Activated naive CD4-positive, alpha-beta T cell treated with anti-CD3 and anti-CD28 coated beads for 36 hours (primary cell): ENCODE measurements at places on chromosomes 11 and 22.

GRCh38 chr11:116283300-116283699 lies 489.5 kb downstream of the BUD13 start:
- no peak for DNase-seq

GRCh38 chr11:40227730-40228129 lies 1231.7 kb downstream of the LRRC4C start:
- DNase-seq = no peak

DNA sequence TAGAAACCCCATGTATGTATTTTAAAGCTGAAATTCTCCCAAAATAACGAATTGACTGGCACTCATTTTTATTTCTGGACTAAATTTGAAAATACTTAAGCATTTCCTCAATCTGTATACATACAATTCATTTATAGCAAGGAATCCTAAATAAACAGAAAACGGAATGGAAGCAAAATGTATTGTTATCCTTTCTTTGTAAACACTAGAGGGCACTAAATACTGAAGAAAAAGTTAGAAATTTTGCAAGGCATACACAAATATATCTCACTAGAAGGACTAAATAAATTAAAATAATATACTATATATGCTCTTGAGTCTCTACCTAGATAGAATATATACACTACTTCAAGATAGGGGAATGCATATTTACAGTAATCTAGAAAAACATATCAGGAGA lies 23.1 kb upstream of the ANO5 start:
- DNase-seq = no peak

DNA sequence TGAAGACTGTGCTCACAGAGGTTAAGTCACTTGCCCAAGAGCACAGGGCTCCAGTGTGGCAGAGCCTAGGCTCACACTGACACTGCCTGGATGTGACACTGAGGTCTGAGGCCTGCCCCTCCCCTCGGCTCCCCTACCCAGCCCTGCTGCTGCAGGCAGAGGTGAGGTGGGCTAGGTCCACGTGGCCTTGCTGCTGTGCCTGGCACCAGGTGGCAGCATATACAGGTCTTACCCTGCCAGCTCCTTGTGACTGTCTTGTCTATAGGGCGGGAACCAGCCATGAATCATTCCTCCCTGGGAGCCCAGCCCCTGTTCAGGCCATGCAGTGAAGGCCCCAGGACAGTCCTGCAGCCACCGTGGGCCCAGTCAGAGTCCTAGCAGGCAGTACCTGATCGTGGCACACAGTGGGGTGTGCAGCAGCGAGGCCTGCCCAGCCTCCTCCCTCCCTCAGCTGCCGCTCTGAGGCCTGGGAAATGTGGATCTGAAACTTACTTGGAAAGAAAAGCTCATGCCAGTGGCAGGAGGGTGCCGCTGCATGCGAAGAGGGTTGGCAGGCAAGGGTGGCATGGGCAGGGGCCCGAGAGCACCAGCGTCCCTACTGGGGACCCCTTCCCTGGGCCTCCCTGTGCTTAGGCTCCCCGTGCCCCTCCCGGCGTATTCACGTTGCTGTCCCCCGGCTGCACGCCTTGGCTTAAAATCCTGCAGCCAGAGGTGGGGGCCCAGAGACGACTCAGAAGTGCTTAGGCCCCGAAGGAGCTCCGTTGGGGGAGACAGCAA lies 1.2 kb upstream of the CERK start:
- peak; percentile 81 for DNase-seq

GRCh38 chr22:48736593-48737460 lies 1090.8 kb downstream of the BRD1 start:
- no peak for DNase-seq

DNA sequence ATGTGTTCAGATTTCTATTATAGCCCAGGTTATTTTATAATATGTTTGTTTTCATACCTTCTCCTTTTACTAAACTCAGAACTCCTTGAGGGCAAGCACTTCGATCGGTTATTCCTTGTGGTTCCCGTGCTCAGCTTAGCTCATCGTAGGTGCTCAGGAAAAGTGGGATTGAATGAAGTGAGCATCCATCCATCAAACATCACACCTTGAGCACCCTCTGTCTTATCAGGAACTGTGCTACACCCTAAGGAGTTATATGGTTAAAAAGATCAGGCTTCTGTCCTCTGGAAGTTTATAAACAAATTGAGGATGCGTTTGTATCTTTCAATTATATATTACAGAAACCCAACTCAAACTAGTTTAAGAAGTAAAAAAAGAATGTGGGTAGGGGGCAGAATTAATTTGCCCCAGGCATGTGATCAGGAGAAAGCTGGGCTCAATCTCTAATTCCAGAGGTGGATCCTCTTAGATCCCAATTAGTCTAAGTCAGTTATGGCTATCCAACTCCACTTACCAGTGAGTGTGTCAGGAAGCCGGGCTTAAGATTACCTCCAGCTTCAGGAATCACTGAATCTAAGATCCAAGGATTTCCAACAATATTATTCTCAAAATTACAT lies 59.9 kb upstream of the RRAS2 start:
- DNase-seq = peak; percentile 17

DNA sequence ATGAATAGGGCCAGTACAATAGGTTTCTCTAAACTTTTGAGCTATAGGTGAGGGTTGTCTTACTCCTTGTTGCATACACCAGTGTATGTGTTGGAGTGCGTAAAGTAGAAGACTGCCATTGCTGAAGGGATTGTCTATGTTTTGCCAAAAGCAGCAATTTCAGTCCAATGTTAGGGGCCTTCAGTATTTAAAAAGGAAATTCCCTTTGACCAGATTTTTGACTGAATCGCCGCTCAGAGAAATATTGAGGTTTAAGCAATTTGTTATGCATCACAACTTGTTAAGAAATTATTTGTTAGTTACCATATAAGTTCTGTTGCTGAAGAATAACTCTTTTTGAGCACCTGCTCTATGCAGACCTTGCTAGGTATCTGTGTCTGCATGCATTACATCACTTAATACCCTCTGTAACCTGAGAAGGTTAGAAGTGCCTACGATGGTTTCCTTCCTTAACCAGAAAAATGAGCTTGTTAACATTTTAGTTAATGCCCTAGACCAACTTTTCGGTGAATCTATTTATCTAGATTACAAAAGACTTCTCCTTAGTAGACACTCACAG lies 33.9 kb downstream of the MMP20 start:
- no peak for DNase-seq

DNA sequence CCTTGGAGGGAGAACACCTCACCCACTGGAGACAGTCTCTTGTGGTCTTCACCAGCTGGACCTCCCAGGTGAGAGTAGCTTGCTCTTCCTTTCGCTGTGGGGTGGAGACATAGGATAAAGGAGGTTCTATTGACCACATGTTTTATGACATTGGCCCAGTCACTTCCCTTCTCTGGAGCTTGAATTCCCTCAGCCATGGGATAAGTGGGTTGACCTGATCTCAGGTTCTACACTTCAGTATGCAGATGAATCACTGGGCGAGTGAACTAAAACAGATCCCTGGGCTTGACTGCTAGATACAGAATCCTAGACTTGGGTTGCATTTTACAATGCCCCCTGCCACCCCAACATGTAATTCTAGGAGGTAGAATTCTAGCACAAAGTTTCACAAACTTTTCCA lies 54.8 kb upstream of the PRSS23 start:
- DNase-seq = no peak

DNA sequence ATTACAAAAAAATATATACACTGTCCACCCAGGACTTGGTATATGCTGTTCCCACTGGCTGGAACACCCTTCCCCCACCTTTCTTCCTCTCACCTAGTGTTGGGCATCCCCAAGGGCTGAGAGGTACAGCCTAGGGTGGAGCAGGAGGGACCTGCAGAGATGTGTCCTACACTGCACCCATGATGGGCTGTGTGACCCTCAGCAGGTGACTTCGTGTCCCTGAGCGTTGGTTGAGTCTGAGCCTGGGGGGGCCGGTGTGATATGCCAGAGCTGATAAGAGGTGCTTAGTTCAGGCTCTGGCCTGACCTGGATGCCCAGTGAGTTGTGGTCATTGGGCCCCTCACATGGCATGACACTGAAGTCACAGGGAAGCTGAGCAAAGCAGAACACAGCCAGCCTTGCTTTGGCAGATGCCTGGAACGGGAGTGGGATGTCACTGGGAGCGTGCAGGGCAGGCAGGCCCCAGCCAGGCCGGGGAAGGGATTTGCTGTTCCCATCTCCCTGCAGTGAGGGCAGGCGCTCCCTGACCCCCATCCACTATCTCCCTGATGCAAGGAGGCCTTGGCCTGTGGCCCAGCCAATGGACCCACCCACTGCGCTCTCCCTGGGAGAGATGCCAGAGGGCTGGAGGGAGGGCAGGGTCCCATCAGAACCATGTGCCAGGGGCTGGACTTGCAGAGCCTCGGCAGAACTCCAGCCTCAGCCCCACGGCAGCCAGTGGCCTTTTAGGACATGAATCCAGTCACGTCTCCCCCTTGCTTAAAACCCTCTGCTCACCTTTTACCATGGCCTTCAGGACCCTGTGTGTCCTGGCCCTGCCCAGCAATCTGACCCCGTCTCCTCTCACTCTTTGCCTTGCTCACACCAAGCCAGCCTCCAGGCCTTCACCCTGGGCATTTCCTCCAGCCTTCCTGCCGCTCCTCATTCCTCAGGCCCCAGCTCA lies 138.9 kb downstream of the MN1 start:
- no peak for DNase-seq

DNA sequence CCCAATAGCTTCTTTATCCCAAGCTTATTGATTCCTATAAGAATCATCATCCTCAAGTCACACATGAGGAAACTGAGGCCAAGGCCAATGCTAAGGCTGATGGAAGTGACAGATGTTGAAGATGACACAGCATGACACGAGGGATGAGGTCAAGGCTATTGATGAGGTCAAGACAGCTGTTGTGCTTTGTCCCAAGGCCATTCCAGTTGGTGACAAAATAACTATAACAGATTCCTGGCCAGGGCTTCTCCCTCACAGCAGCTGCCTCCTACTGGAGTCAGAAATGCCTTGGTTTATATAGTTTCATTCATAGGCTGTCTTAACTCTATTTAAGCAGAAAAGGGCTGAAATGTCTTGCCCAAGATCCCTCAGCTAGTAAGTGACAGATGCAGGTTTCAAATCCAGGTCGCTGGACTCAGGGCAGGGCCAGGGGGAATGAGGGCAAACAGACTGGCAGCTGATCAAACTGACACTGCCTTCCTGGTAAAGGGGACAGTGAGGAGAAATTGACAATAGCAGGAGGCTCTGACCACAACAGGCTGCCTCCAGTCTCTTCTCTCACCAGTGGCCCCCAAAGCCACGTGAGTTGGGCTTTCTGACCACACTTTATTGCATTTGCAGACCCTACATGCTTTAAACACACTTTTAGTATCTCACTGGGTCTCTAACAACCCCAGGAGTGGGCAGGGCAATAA lies 16.5 kb downstream of the MIF start:
- DNase-seq = no peak

- DNase-seq = no peak
Measured at GRCh38 chr11:10338287-10338686, 33.4 kb downstream of the ADM start.

DNA sequence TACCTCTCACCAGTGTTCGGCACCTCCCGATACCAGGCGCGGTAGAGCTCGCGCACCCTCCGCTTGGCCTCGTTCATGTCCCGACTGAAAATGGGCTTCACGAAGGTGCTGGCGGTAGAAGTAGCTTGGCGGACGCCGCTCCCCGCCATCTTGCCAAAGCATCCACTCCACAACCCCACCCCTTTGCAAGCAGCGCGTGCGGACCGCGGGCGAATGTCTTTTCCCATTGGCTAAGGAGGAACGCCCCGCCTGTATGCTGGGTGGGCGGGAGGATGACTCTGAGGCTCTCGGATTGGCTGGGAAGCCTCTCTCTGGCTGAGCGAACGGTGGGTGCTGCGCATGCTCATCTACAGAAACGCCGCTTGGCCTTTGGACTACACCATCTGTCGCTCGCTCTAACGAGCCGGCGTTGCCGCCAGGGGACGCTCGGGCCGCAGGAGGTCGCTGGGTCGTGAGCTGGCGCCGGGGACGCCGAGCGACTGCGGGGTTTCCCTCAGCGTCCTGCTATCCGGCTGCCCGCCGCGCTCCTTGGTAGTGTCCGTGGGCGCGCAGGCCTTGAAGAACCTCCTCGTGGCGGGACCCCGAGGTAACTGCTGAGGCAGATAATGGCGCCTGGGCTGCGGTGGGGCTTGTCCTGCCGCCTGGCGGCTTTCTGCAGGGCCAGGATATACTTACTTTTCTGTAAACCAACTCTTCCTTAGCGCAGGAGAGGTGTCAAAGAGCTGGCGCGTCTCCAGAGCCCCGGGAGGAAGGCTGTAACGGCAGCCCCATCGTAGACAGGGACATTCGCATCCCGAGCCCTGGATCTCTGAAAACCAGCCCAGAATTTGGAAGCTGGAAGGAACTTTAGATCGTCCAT lies at the start of gene NDUFA6:
Gene NDUFA6 (minus strand): TSS at position 177 of the 859 bp plus-strand sequence. CDS start 28 bp downstream, at position 149.
- peak; percentile 99 for DNase-seq

GRCh38 chr11:67493548-67494370 lies 10.9 kb downstream of the AIP start:
- DNase-seq = no peak

DNA sequence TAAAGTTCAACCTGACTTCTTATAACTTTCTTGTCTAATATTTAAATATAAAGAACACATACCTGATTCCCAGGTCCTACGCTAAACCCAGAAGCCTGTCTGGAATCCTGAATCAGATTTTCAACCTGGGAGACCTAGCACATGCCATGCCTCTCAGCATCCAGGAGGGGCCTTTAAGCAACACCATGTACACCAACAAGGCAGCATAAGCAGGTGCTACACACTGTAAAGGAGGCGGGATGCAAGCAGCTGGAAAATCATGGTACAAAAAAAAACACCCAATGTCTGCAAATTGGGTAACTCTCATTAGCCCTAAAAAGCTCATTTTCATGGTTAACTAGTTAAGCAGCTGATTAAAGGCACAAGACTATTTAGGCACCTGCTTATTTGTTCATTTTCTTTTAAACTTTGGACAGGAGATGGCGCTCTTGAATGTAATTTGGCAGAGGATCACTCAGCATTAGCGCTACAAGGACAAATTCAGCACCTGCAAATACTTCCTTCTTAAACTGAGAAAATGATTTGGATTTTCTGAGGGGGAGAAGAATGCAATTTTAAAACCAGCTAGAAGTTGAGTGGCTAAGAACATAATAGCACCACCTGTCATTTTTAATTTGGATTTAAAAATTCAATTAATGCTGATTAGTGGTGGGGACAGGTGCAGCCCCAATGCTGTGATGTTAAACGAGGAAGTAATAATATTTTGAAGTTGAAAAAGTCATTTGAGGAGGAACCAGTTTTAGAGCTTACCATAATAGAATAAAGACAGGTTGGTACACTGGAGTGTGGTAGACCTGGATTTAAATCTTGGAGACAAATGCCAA lies 104.0 kb downstream of the FAR1 start:
- peak; percentile 35 for DNase-seq

GRCh38 chr11:102108734-102109440 lies 1.4 kb upstream of the YAP1 start:
- DNase-seq = no peak

DNA sequence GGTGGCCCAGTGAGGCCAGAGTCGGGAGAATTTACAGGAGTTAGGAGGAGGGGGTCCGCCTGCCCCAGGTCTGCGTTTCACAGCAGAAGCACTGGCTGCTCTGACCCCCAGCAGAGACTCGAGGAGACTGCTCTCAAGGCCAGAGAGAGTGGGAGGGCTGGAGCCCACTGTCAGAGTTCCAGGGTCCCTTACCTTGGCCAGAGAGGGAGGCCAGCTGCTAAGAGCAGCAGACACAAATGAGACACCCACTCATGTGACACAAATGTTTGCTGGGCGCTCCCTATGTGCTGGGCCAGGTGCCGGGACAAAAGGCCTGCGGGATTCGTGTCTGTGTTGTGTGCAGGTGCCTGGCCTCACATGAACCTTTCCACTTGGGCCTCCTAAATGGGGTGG lies 2.8 kb upstream of the TNFRSF13C start:
- DNase-seq = no peak

GRCh38 chr11:123428116-123428715 lies 1.9 kb upstream of the GRAMD1B start:
- DNase-seq = no peak
